ENCODE measurements at places on chromosomes 1 and 21.

DNA sequence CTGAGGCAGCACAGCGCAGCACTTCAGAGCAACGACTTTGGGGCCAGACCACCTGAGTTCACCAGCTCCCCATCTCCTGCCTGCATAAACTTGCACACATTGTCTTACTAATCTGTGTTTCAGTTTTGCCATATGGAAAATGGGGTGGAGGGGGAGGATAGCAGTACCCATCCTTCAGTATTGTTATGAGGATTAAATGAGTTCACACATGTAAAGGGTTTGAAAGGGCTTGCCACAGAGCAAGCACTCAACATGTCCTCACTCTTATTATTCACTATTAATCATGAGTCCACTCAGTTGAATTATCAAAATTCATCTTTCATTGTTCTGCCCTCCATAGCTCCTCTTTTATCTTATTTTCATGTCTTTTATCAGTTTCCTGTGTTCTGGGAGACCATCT lies 40.1 kb upstream of the BMP8B start:
- no peak for DNase-seq

- no peak for DNase-seq
Measured at GRCh38 chr1:112458756-112459155, 50.0 kb upstream of the WNT2B start.

- no peak for DNase-seq
Measured at GRCh38 chr1:114482585-114482984, 28.4 kb downstream of the TRIM33 start.

DNA sequence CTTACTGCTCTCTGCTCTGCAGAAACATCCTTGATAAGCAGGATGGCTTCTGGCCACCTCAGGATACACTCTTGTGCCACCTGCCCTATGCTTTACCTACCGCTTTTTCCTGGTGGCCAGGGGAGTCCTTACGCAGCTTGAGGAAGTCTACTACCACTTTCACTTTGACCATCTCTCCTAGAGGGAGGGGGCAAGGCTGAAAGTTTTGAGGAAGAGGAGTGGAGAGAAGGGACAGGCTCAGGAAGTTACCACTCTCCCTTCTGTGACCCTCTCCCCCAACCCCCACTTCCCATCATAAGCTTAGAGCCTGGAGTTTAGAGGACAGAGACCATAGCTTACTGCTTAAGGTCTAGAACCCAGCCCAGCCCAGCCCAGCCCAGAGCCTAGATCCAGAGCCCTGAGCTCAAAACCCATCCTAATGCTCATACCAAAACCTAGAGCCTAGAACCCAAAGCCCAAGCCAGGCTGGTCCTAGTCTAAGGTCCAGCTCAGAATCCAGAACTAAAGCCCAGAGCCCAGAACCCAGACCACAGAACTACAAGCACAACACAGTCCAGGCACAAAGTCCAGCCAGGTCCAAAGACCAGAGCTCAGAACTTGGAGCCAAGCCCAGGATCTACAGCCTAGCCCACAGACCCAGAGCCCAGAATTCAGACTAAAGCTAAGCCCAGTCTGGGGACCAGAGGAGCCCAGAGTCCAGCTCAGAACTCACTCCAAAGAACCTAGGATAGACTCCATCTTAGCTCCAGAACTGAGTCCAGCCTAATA lies 18.0 kb upstream of the MFSD2A start:
- no peak for DNase-seq

- DNase-seq, result no peak
Measured at GRCh38 chr1:189637041-189637440, 840.6 kb downstream of the BRINP3 start.

GRCh38 chr1:28499553-28499952 lies 6.3 kb upstream of the RCC1 start:
- DNase-seq, result no peak

DNA sequence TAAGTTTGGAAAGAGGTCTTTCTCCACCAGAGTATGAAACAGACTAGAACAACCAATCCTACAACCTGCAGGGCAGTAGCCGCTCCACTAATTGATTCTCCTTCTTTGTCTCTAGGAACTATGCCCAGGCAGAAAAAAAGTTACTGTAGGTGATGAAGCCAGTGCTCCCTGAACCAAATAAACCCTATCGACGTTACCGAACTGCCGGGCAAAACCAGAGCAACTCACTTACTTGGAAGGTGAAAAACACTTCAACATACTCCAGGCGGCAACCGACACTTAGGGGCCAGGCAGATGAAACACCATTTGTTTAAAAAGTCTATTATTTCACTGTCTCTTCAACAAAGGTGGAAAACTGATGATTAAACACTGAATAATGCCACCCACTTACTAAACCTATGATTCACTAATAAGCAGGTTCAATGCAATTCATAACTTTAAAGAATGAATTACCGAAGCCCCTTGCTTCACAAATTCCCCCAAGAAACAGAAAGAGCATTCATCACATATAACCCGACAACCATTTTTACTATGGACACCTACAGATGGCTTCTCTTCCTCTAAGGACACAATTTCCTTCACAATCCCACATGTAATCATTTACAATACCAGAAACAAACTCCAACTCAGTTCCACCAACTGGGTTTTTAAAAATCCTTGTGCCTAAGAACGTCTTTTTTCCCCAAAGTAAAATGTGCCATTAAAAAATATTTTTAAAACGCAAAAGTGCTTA lies 1.6 kb downstream of the NRIP1 start:
- DNase-seq, result no peak

- DNase-seq, result no peak
Measured at GRCh38 chr1:205279986-205280385, 41.6 kb downstream of the NUAK2 start.

DNA sequence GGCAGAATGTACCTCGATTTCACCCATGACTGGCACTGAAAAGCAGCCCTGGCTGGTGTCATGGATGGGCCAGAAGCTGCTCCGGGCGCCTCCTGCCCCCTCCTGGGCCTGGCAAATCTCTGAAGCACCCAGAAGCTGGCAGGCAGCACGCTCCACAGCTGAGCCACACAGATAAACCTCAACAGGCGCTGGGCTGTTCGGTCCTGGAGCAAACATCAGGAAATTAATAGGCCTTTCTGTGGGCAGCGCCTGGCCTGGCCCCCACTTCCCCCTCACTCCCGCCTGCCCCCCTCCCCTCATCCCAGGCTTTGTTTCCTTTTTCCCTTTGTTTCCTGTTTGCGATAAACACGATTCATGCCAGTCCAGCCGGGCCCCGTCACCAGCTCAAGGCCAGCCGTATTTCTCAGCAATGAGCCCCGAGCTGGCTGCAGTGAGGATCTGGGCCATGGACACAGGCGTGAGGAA lies 20.1 kb upstream of the DISP3 start:
- no peak for DNase-seq

GRCh38 chr1:163074716-163075284 lies 5.6 kb downstream of the RGS4 start:
- DNase-seq, result no peak

DNA sequence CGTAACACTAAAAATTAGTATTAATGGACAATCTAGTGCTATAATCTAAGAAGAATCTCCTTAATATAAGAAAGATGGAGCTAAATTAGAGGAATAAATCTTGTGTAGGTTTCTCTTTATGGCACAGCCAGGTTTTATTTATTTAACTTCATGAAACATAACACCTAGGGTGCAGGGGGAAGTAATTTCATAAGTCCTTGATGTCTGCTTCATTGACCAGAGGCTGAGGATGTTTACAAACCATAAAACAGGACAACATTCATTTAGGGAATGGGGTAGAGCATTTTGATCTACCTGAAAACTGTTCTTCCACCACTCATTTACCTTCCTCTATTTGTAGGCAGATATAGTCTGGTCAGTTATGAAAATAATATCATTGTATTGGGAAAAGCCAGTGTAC lies 95.5 kb downstream of the NGF start:
- DNase-seq, result no peak

DNA sequence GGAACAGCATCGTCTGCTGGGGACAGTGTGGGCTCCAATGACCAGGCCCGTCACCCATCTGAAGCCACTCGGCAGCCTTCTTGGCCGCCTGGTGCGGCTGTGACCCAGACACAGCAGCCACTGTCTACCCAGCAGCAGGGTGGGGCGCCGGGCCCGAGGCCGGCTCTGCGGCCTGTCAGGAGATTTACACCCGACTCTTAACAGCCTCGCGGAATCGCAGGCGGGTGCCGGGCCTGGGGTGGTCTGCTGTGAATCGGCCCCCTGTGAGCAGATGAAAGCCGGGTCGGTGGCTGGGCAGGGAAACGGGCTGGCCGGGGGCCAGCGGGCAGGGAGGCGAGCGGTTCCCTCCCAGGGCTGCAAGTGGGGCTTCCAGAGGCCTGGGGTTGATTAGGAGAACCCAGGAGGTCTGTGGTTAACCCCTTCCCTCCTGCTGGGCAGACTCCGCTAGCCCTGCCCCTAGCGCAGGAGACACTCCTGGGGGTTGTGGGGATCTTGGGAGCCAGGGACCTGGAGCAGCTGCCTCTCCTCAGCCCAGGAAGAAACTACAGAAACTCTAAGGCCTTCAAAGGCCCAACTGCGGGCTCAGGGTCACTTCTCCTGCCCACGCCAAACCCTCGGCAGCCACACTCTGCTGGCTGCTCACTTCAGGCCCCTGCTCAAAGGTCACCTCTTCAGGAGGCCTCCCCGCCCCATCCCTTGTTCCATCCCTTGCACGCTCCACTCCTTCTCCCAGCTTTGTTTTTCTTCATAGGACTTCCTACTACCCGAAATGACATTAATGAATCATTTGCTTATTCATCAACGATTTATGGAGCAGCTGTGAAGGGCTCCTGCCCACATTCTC lies 15.6 kb downstream of the RUNX3 start:
- no peak for DNase-seq

- no peak for DNase-seq
Measured at GRCh38 chr1:241674805-241675384, 22.8 kb downstream of the WDR64 start.

DNA sequence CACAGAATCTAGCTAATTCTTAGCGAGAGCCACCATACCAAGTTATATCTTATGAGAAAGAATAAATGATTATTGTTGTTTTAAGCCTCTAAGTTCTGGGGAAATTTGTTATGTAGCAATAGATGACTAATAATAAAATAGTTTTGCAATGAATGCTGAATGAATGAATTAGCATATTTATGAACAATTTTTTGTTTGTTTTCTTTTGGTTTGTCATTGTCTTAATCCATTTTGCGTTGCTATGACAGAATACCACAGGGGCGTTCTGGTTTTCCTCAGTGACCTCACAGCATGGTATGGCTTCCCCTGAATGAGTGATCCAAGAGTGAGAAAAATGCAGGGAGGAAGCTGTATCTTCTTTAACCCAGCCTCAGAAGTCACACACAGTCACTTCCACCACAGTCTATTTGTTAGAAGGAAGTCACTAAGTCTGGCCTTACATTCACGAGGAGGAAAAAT lies 53.8 kb upstream of the HPDL start:
- no peak for DNase-seq

DNA sequence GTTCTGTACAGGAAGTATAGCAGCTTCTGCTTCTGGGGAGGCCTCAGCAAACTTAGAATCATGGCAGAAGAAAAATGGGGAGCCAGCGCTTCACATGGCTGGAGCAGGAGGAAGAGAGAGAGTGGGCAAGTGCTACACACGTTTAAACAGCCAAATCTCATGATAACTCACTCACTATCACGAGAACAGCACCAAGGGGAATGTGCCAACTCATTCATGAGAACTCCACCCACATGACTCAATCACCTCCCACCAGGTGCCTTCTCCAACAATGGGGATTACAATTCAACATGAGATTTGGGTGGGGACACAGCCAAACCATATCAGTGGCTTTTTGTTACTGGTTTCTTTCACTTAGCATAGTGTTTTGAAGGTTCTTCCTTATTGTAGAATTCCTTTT lies 138.6 kb downstream of the SYT14 start:
- DNase-seq, result no peak

DNA sequence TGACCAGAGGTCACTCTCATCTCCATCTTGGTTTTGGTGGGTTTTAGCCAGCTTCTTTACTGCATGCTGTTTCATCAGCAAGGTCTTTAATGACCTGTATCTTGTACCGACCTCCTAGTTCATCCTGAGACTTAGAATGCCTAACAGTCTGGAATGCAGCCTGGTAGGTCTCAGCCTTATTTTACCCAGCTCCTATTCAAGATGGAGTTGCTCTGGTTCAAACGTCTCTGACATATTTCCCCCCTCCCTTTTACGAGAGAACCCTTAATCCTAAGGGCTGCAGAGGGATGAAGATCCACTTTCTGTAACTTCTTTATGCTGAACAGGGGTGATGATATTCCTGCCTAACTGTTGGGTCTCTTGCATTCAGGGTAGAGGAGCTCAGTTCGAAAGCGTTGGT lies 43.2 kb downstream of the TBCE start:
- DNase-seq, result no peak

DNA sequence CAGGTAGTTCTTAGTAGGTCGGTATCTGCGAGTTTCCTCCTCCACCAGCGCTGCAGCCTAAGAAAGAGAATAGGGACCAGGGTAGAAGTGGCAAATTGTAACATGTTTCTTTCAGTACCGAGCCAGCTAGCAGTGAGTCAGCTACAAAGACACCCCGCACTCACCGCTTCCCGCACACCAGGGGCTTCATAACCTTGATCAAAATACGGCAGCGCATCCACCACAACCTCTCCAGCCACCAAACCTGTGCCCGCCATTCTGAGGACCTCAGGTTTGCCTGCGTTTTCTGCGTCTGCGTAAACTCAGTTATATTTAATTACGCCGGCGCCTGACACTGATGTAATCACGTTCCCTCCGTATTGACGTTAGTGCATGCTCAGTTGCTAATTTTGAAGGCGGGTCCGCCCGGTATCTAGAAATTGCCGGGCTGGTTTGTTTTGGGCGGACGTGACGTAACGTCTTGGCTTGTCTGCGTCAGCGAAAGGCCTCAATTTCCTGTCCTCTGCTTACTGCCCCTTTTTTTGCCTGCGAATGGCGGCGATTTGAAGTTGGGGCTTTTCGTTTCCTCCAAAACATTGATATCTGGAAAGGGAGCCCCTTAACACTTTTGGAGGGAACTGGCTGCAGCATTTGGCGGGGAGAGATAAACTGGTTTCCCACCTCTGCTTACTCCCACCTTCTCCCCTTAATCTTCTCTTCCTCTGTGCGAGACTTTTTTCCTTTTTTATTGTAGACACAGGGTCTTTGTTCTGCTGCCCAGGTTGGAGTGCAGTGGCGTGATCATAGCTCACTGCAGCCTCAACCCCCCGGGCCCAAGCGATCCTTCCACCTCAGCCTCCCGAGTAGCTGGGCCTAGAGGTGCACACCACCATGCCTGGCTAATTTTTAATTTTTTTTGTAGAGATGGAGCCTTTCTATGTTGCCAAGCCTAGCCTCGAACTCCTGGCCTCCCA lies at the start of gene BCAS2:
Gene BCAS2 (minus strand): TSS at position 281 of the 953 bp plus-strand sequence. CDS start 24 bp downstream, at position 257.
- peak; percentile 95 for DNase-seq
